ENCODE measurements at places on chromosomes 2 and 18. TPM values are rescaled to one million over a fixed set of nuclear protein-coding genes. Genes with fewer than 3 reads are reported as not detected.

MRPL33 gene
- 48.6 TPM for total RNA-seq

HTR2B gene
- 0.72 TPM for total RNA-seq

DNA sequence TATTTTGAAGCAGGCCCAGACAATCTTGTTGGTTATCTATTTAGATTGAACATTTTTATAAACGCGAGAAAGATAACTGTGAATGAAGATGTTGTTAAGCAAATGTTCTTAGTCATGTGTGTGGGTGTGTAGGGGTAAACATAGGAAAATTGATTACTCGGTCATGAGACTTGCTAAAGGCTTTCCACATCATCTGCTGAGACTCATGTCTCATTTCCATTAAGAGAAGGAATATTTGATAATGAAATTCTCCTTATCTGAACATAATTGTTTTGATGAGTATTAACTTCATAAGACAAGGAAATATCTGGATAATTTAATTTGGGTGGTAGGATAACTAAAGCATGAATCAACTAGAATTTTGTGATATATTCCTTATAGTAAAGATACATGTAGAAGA lies 19.7 kb downstream of the CCDC102B start:
- H3K36me3 ChIP-seq = no peaks in the 10 kb centered on the region
- no peaks in the 10 kb centered on the region for H3K4me1 ChIP-seq
- no peak overlapping the region for H3K4me3 ChIP-seq
- no peak overlapping the region for H3K27ac ChIP-seq
- H3K27me3 ChIP-seq = no peaks in the 10 kb centered on the region

DNA sequence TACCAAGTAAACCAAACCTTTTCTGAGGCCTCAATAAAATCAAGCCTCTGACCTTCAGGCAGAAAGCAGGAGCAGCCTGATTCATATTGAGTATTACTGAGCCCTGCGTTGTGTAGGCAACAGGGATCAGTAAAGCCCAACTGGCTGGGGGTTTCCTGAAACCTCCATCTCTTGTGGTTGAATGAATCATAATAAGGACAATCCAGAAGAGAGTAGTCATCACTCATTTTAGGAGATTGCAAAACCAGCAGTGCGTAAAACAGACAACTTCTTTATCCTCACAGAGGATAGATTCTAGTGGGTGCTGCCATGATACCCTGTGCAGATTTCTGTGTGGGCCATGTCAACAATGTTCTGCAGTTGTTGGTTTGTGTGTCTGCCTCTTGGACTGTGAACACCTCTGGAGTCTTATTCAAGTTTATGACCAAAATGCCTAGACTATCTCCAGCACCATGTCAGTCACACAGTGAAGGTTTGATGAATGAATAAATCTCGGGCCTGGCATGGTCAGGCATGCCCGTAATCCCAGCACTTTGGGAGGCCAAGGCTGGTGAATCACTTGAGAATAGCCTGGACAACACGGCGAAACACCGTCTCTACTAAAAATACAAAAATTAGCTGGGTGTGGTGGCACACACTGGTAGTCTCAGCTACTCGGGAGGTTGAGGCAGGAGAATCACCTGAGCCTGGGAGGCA lies 51.8 kb upstream of the RAB27B start:
- peak overlapping the region; percentile 86 for H3K27ac ChIP-seq
- peaks cover 16% of the 10 kb centered on the region for H3K4me1 ChIP-seq
- no peaks in the 10 kb centered on the region for H3K36me3 ChIP-seq
- H3K27me3 ChIP-seq = no peaks in the 10 kb centered on the region

GRCh38 chr2:94993176-94994062 lies 32.1 kb upstream of the MAL start:
- DNase-seq = no peak
- peaks cover 27% of the 10 kb centered on the region for H3K27me3 ChIP-seq
- no peaks in the 10 kb centered on the region for H3K4me1 ChIP-seq
- no peaks in the 10 kb centered on the region for H3K36me3 ChIP-seq
- H3K27ac ChIP-seq = no peak overlapping the region

- H3K4me3 ChIP-seq = no peak overlapping the region
- no peak overlapping the region for H3K27ac ChIP-seq
- H3K36me3 ChIP-seq = no peaks in the 10 kb centered on the region
- DNase-seq = no peak
- H3K27me3 ChIP-seq = peaks cover 15% of the 10 kb centered on the region
Measured at GRCh38 chr18:62318228-62319180, 6.6 kb upstream of the TNFRSF11A start.

All from IMR-90 (cell line).